ENCODE measurements at places on chromosomes 13 and 19.

- no peak for DNase-seq
Measured at GRCh38 chr13:41568972-41569351, 111.6 kb downstream of the RGCC start.

GRCh38 chr13:111663953-111664421 is 343.5 kb downstream of the TEX29 start:
- DNase-seq: no peak

DNA sequence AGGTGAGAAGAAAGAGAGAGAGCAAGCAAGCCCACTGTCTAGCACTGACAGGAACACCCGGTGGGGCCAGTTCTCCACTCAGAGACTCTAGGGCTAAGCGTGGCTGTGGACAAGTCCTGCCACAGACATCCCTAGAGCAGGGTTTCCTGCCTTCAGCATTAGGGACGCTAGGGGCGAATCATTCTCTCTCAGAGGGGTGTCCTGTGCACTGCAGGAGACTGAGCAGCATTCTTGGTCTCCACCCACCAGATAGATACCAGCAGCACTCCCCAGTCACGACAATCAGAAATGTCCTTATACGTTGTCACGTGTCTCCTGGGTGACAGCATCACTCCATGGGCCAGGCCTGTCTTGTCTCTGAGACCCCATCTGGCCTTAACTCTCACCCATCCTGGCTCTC is 1.5 kb downstream of the OR10H1 start:
- no peak for DNase-seq

- no peak for DNase-seq
Measured at GRCh38 chr19:55778331-55778730, 9.4 kb downstream of the RFPL4AL1 start.

DNA sequence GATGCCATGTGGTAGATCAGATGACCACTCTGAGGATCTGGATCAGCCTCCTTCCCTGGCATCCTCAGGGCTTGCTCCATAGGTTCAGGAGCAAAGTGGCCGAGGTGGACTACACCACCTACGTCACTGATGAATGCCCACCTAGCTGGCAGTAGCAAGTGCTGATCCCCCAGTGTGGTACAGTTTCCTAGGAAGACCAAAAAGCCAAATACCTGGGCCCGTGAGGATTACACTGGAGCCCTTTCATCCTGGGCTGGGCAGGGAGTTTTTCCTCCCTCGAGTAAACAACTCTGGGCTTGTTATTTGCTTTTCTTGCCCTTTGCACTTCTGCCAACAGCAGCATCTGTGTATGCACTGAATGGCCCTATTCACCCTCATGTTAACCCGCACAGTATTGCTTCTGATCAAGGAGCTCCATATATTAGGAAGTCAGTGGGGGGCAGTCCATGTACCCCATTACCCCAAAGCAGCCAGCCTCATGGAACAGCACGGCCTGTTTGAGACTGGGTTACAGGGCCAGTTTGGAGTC is 3.3 kb upstream of the MYADM start:
- no peak for DNase-seq

DNA sequence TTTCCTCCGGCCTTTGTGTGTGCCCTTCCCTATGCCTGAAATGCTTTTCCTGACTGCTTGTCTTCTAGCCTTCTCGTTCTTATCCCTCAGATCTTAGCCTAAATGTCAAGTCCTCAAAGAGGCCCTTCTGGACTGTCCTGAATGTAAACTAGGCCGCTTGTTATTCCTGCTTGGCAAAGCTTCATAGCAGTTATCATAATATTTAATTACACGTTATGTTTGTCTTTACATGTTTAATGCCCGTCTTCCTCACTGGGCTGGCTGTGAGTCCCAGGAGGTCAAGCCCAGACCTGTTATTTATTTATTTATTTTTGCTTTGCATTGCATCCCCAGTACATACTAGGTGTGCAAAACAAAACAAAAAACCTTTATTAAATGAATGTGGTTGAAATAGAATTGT is 62.7 kb downstream of the SIPA1L3 start:
- no peak for DNase-seq
